ENCODE measurements at places on chromosomes 2 and 18.
A peak's percentile ranks its signal among the peaks of the same experiment; 100 is the strongest.

GRCh38 chr2:181070119-181070835 lies 89.9 kb downstream of the UBE2E3 start:
- no peak for DNase-seq

DNA sequence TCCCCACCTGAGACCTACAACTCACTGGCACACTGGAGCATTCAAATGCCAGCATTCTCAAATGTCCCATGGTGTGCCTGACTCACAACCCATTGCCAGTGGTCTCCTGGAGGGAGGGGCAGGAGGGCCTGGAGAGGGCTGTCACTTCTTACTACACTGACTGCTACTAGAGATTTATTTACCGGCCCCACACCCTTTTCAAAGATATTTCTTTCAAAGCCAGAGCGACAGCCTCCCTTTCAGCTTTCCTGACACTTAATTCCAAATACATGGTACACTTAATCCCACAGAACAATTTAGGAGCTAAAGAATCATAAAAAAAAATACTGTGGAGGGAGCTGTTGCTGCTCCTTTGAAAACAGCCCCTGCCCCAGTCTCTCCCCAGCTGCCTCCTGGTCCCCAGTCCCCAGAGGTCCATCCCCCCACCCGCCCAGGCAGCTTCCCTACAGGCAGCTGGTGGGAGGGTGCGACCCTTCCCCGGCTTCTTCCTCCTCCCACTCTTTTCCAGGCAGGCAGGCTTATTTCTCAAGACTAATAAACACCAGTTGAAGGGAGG lies 129.1 kb upstream of the SMAD2 start:
- DNase-seq = no peak

DNA sequence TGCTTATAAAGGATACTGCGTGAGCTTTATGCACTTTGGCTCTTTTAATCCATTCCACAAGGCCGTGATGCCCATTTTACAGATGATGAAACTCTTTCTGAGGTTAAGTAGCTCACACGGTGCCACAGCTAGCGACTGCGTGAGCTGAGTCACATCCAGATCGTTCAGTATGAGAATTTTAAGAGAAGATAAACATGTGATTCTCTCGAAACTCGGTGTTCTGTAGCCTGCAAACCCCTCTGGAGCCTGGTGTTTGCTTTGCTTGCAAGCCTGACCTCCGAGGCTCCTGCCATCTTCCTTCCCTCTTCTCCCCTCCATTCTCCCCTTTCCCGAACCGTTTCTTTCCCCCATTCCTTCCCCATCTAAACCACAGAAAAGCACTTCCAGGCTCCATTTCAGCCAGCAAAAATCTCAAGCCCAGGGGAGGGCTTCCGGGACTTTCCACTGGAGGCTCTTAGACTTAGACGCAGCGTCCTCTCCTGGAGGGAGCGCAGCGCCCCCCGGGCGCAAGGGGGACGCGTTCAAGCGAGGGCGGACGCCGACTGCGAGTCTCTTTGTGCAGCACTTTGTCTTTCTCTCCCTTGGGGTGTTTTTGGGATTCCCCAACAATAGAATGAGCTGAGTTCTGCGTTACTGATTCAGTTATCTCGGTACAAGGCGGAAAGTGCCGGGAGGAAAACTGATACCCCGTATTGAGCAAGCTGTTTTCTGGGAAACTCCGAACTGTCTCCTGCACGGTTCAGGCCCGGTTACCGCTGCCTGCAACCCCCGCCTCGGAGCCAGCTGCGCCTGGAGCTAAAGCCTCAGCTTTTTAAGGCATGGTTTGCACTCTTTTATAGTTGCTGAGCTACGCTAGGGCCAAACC lies 38.0 kb downstream of the CYP1B1 start:
- no peak for DNase-seq

DNA sequence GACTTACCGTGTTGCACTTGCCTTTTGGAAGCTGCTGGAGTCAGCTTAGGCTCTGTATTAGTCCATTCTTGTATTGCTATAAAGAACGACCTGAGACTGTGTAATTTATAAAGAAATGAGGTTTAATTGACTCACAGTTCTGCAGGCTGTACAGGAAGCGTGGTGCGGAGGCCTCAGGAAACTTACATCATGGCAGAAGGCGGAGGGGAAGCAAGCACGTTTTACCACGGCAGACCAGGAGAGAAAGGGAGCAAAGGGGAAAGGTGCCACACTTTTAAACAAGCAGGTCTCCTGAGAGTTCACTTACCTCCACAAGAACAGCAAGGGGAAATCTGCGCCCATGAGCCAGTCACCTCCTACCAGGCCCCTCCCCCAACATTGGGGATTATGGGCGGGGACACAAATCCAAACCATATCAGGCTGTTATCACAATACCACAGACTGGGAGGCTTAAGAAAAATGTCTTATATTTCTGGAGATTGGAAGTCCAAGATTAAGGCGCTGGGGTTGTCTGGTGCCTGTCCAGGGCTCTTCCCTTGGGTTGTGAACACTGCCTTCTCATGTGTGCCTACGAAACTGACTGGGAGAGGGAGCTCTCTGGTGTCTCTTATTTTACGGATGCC lies 3.6 kb upstream of the D2HGDH start:
- DNase-seq = no peak

DNA sequence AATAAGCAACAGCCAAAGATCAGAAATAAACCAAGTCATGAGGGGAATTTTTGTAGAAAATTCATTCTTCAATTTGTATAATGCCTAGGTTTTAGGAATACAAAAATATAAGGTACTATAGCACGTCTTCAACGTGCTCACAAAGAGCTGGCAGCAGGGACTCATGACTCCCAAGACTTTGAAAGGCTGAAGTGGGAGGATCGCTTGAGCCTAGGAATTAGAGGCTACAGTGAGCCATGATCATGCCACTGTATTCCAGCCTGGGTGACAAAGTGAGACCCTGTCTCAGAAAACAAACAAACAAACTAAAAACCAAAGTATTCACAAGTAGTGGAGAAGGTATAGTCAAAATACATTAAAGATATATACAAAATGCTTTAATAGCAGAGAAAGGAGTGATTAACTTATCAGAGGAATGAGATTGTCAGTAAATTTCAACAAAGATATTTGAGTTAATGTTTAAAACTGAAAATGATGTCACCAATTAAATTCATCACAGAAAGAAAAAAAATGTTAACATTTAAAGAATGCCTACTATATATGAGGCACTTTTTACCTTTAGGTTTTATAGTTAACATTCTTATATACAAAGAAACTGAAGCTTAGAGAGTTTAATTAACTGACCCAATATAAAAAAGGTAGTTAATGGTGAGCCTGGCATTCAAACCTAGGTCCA lies 3.2 kb downstream of the WDR33 start:
- DNase-seq = no peak

- DNase-seq = no peak
Measured at GRCh38 chr2:240635121-240635997, 10.1 kb downstream of the GPR35 start.

DNA sequence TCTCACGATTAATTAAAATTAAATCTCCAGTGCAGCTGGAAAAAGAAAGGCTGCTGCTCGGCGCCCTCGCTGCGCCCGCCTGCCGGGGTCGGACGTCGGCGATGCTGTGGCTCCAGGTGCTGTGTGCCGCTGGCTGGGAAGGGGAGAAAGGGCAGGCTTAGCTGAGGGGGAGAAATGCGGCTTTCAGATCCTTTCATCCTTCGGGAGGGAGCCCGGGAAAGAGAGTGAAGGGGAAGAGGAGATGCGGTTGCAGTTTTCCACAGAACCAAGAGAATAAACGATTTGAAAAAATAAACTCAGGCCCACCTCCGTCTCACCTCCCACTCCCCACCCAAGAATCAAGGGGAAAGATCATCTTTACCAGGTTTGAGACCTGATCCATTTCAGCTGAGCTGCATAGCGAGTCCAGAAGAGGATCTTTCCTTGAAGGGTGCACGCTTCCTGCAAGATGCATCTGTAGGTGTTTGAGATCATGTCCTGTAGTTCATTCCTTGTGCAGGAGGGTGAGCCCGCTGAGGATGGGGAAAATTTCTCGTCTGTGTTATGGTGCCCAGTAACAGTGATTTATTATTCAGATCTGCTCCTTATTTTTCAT lies 495 bp downstream of the TMEM169 start:
- peak; percentile 61 for DNase-seq

DNA sequence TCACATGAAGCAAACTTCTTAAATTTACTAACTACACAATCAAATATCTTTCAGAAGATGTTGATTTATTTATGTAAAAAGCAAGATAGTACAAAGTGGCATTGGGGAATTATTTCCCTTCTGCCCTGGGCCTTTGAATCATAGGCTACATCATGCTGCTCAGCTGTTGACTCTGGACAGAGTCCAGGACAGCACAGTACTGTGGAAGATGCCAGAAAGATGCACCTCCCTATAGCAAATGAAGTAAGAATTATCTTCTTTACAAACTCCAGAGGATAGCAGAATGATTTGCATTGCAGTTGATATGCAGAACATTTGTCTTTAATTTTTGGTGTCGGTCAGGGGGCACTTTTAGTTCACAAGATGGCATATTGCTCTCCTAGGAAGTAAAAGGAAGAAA lies 1354.5 kb upstream of the ZEB2 start:
- no peak for DNase-seq

GRCh38 chr2:72951303-72952095 lies 34.2 kb downstream of the EMX1 start:
- DNase-seq = no peak

DNA sequence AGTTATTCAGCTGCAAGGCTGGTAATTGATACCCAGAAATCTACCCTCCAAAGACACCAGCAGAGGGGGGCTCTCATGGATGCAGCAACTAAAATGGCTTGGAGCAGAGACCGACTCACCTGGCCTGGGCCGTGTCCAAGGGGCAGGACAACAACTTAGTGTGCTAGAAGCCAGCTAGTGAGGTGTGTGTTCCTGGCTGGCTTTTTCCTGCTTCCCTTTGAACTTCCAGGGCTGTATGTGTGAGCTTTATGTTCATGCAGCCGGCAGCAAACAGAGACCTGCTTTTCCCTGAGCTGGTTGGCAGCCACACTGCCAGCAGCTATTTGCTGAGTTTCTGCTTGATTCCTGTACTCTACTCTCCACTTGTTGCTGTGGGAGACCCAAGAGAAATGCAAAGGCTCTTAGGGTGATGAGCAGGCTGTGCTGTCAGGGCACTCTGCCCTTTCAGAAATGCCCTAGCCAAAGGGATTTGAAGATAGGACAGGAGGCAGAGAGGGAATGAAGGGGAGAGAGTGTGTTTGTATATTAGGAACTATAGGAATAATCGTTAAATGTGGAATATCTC lies 23.7 kb upstream of the GRP start:
- no peak for DNase-seq

GRCh38 chr2:174797781-174798276 lies 33.6 kb upstream of the CHRNA1 start:
- DNase-seq = no peak

GRCh38 chr2:102929721-102930120 lies 167.9 kb downstream of the TMEM182 start:
- DNase-seq = no peak

GRCh38 chr2:19209575-19210341 lies 148.7 kb downstream of the OSR1 start:
- DNase-seq = no peak

GRCh38 chr2:221571025-221571550 lies 1.0 kb downstream of the EPHA4 start:
- no peak for DNase-seq

DNA sequence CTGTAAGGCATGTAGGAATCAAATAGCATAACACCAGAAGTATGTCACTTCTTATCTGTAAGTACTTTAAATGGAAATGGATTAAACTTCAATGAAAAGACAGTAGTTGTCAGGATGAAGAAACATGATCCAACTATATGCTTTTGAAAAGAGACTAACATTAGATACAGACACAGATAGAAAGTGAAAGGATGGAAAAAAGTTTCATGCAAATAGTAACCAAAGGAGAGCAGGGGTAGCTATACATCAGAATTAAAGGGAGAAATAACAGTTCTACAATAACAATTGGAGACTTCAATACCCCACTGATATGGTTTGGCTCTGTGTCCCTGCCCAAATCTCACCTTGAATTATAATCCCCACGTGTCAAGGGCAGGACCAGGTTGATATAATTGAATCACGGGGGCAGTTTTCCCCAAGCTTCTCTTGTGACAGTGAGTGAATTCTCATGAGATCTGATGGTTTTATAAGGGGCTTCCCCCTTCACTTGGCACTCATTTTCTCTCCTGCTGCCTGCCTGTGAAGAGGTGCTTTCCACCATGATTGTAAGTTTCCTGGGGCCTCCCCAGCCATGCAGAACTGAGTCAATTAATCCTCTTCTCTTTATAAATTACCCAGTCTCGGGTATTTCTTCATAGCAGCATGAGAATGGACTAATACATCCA lies 205.4 kb upstream of the CDH2 start:
- DNase-seq = no peak

- no peak for DNase-seq
Measured at GRCh38 chr18:77906103-77906892, 656.6 kb downstream of the GALR1 start.

DNA sequence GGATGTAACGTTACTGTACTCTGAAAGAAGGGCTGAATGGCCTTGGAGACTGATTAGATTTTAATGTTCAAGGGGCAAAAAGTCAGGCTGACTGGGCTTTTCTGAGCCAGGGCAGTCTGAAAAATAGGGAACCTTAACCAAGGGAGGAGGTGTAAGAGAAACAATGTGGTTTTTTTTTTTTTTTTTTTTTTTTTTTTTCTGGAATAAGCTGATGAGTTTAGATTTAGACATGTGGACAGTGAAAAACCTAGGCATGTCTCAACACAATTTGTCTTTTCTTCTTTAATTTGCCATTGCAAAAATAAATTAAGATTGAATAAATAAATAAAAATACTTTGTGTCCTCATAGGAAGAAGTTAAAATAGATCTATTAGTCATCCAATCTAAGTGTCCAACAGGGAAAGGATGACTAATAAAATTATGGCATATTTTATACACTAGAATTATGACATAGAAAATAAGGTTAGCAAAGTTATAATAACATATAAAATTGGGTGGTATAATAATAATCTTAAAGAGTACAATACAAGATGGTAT lies 237.6 kb upstream of the TRIB2 start:
- no peak for DNase-seq

- DNase-seq = no peak
Measured at GRCh38 chr2:173760553-173760952, 204.6 kb downstream of the SP3 start.

- no peak for DNase-seq
Measured at GRCh38 chr2:145875016-145875415, 1355.1 kb upstream of the ZEB2 start.

GRCh38 chr2:30862054-30862651 lies 54.9 kb upstream of the CAPN13 start:
- DNase-seq = no peak

- DNase-seq = no peak
Measured at GRCh38 chr18:23479829-23480505, 23.3 kb upstream of the RMC1 start.

DNA sequence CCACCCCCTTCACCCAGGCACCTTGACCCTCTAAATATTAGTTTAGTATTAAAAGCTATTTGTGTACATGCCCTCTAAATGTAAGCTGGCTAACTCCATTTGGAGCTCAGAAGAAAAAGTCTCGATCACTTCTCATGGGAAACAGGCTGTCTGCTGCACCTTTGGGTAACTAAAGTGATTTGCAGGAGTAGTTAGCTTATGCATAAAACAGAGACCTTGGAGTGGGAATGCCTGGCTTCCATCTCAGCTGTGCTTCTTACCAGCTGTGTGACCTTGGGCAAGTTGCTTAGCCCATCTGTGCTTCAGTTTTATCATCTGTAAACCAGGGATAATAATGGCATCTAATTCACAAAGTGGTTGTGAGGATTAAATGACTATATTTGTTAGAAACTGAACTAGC lies 29.9 kb downstream of the IGFBP2 start:
- no peak for DNase-seq

All from activated CD8-positive, alpha-beta memory T cell treated with anti-CD3 and anti-CD28 coated beads for 24 hours (primary cell).